ENCODE measurements at places on chromosomes 11 and 22.

GRCh38 chr11:91851908-91852307, 372.7 kb upstream of the FAT3 start:
- DNase-seq: no peak

GRCh38 chr11:121244884-121245283, 47.7 kb upstream of the SC5D start:
- DNase-seq: no peak

- no peak for DNase-seq
Observed at GRCh38 chr22:27791859-27792241, 9.7 kb downstream of the MN1 start.

DNA sequence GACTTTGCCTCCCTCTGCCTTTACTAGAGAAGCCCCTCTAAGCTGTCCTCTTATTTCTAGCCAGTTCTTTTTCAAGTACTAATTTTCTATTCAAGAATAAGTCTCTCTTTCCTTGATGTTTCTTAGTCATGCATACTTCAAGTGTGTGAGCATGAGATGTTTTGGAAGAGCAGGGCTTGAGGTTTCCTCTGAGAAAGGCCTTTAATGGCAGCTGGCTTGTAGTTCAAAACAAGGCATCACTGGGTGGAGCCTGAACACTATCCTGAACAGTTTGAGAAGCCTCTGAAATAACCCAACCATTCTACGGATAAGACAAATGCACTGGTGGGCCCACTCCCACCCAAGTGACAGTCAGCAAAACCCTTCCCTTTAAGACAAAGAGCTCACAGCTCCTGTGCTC, 37.6 kb downstream of the CLDN25 start:
- DNase-seq: no peak

DNA sequence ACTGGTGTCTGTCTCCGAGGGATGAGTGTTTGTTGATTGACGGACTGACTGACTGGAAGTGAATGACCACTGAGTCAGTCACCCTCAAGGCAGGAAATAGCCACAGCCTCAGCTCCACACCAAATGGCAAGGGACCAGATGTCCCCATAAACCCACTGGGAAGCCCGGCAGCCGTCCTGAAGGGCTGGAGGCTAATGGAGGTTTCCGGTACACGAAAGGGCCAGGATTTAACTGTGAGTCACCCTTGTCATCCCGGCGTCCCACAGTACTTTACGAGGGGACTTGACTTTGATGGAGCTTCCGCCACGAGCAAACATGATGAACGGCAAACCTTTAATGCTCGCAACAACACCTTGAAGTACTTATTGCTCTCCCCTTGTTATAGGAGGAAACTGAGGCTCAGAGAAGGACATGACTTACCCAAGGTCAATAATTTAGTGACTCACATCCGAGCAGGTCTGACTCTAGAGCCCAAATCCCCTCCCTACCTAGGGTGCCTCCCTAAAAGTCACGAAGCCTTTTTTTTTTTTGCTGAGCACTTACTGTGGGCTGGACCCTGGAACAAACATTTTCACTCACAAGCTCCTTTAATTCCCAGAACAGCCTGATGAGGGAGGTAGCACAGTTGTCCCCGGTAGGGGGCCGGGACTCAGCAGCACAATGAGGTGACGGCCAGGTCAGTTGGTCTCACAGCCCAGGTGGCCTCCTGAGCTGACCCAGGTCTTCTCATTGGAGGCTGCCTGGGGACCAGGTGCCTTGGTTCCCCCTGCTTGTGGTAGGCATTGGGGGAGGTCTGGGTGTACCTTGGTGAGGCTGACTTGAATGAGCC, 25.2 kb upstream of the GCAT start:
- DNase-seq: no peak

DNA sequence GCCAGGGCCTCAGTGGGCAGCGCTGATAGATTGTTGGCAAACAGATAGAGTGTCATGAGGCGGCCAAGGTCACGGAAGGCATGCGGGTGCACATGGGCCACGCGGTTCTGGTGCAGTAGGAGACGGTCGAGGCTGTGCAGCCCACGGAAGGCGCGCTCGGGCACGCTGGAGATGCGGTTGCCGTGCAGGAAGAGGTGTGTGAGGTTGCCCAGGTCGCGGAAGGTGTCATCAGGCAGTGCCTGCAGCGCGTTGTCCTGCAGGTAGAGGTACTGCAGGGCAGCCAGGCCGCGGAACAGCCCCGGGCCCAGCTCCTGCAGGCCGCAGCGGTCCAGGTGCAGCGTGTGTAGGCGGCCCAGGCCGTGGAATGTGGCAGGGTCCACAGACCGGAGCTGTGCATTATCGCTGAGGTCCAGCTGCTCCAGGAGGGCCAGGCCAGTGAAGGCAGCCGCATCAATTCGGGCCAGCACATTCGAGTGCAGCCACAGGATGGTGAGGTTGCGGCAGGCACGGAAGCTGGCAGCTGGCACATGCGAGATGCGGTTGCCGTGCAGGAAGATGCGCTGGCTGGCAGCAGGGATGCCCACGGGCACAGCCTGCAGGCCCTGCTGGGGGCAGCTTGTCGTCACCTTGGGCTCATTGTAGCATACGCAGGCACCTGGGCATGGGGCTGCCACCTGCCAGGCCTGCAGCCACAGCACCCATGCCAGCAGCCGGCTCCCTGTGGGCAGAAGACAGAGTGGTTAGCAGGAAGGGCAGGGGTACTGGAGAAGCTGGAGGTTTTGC, 25.5 kb downstream of the RTN4R start:
- no peak for DNase-seq

GRCh38 chr11:91124363-91124762, 901.5 kb upstream of the CHORDC1 start:
- DNase-seq: no peak

GRCh38 chr11:104583857-104584256, 314.4 kb downstream of the CASP12 start:
- DNase-seq: no peak
